ENCODE measurements at places on chromosomes 7 and 10. TPM values are rescaled to one million over a fixed set of nuclear protein-coding genes. Genes with fewer than 3 reads are reported as not detected.

The LRMDA gene
- 5.1 TPM for polyA plus RNA-seq

- DNase-seq, result no peak
Measured at GRCh38 chr7:9711259-9711918, 1262.3 kb upstream of the PHF14 start.

DNA sequence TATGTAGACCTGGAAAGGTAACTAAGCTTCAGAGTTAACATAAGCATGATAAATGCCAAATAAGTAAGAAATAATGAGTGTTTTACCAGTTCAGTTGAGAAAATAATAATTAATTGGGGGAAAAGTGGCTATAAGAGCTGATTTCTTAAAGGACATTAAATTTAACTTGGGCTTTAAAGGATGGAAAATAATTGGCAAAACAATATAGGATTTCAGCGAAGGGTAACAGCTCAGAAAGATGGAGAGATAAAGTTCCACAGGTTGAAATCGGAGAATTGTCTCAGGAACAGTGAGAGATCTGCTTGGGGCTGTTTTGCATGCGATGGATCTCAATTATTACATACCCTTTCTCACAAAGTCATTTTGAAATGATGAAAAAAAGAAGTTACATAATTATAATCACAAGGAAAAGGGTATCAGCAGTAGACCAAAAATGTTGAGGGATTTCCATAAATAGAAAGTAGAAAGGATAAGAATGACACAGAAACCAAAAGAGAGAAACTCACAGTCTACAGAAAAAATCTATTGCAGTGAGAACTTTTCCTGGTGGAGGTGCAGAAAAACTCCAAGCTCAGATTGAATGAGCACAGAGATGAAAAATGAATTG is 40.1 kb upstream of the ITGB8 start:
- no peak for DNase-seq

DNA sequence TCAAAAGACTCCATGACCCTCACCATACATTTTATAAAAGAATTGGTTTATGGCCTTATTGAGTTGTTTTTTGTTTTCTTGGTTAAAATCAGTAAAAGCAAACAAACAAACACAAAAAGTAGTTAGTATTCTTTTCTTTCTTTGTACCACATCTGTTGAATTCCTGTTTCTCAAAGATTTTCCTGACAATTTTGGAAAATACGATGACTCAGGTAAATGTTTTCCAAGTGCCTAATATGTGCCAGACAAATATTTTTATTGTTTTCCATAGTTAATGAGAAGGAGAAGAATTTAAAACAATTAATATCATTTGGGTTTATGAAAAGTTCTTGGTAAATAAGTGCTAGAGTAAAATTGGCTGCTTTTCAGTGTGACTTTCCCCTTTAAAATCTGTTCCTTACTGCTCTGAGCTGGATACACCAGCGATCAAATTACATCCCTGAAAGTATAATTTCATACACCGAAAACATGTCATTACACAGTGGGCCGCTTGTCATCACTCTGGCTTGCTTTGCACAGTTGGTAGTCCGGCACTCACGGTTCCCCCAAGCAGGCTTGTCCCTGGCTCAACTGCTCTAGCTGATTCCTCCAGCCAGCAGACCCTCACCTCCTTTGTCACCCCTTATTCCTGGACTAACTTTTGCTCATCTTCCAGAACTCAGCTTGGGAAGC is 80.5 kb downstream of the TBXAS1 start:
- no peak for DNase-seq

- DNase-seq, result no peak
Measured at GRCh38 chr7:103114576-103115008, 34.3 kb downstream of the NAPEPLD start.
